ENCODE measurements at places on chromosomes 3 and 15.

DNA sequence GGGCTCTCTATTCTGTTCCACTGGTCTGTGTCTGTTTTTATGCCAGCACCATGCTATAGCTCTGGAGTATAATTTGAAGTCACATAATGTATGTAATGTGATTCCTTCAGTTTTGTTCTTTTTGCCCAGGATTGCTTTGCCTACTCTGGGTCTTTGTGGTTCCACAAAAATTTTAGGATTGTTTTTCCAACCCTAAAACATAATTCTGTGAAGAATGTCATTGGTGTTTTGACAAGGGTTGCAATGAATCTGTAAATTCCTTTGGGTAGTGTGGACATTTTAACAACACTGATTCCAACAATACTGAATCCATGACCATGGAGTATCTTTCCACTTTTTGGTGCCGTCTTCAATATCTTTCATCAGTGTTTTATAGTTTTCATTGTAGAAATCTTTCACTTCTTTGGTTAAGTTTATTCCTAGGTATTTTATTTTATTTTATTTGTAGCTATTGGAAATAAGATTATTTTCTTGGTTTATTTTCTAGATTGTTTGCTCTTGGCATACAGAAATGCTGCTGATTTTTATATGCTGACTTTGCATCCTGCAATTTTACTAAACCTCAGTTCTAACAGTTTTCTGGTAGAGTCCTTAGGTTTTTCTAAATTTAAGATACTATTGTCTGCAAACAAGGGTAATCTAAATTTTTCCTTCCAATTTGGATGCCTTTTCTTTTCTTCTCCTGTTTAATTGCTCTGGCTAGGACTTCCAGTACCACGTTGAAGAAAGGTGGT is 29.7 kb downstream of the TJP1 start:
- no peak for DNase-seq

DNA sequence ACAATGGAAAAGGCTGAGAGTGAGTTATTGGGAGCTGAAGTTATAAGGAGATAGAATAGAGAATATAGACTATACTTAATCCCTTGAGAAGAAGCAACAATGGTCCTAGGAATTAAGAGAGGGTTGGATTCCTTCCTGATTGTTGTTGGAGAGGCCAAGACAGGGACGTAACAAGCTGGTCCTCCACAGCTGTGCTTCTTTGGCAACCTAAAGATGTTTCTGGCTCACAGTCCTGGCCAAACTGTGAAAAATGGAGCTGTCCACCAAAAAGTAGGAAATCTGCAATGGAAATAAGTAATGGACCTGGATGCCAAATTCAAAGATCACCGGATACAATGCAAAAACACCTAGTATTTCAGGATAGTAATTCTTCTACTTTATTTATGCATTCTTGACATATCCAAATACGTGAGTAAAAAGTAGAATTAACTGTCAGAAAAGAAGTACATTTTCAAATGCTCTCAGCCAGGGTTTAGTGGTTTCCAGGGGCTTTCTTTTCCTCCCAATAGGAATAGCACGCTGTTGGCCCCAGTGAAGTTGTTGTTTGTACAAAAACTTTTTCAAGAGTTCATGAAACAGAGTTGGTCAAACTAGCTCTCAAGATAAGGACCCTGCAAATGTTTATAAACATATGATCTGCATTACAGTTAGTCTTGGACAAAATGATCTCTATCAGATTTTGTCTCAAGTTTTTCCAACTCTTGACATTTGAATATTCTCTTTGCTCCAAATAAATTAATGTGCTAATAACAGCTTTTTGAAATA is 28.3 kb downstream of the CERS3 start:
- DNase-seq: no peak

DNA sequence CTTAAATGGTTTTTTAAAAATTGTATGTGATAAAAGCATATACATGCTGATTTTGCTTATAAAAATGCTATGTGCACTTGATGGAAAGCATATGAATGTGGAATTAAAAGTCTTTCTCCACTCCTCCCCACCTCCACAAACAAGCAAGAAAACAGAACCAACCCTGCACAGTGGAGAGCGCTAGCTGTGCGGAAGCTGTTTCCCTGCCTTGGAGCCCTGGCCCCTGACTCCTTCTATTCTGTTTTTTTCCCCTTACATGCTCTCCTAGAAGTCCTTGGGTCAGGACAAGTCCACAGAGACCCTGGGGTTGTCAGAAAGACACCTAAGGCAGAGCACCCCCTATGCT is 64.2 kb downstream of the BOC start:
- no peak for DNase-seq

GRCh38 chr3:129577366-129577765 is 29.1 kb downstream of the PLXND1 start:
- DNase-seq: no peak

GRCh38 chr15:67175643-67176071 is 78.8 kb downstream of the AAGAB start:
- peak; percentile 44 for DNase-seq

- DNase-seq: no peak
These were observed 21.7 kb downstream of the CADM2 start for GRCh38 chr3:84980456-84980855.

DNA sequence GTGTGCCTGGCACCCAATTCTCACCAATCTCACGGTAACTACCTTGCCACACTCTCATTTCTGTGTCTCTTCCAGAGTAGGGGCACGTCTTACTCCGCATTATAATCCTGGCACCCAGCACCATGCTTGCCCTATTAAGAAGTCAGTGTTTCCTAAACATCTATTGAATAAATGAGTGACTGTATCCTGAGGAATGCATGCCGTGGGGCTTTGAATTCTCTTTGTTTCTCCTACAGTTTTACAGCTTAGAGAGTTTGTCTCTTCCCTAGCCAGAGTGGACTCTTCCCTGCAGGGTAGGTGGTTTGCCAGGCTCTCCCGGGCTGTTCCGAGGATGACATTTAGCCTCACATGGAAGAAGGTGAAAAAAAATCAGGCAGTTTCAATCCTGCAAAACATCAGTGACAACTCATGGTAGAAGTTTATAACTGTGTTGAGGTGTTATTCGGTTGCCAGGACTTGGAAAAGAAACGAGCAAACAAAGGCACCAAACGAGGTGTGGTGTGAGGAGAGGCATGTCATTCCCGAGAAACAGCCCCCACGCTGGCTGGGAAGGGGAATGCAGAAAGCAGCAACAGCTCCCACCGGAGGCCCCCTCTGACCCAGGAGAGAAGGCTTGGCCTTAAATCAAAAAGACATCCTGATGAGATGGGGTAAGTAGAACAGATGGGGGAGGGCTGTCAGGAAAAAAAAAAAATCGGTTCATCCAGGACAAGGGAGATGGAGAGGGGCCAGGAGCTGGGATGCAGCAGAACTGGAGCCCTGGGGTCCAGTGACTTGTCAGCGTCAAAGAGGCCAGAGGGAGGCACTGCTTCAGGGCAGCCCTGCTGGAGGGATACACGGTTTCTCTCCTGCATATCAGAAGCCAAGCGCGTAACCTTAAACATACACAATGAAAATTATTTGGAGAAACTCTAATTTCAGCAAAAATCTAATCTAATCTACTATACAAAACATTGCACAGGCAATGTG is 168.4 kb upstream of the ARRDC4 start:
- no peak for DNase-seq

DNA sequence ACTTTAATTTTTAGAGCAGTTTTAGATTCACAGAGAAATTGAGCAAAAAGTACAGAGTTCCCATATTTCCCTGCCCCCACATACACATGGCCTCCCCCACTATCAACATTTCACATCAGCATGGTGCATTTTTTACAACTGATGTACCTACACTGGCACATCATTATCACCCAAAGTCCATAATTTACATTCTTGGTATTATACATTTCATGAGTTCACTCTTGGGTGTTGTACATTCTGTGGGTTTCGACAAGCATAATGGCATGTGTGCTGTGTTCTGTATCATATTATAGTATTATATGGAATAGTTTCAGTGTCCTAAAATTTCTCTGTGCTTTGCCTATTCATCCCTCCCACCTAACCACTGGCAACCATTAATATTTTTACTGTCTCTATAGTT is 419.8 kb upstream of the THBS1 start:
- DNase-seq: no peak

GRCh38 chr3:98645039-98645438 is 51.6 kb upstream of the CPOX start:
- no peak for DNase-seq
